ENCODE measurements at places on chromosomes 3 and 15.

GRCh38 chr3:182179631-182180030 lies 467.9 kb downstream of the SOX2 start:
- no peak for DNase-seq

DNA sequence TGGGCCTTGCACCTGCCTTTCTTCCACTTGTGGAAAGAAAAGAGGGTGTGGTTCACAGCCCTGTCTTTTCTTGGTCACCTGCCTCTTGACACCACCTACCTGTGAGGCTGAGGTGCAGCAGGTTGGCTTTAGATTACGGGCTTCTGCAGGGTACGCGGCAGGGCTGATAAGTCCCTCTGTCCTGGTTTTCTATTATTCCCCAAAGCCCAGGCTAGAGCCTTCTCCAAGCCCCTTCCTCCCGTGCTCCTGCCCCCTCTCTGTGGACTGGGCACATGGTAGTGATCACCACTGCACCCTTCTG lies 44.8 kb upstream of the HACD2 start:
- DNase-seq: no peak

GRCh38 chr3:4776980-4777581 lies 202.2 kb upstream of the BHLHE40 start:
- DNase-seq: no peak

- no peak for DNase-seq
These were observed 94.1 kb upstream of the GOLGA8J start for GRCh38 chr15:29988701-29989100.

GRCh38 chr3:153551536-153552285 lies 389.7 kb downstream of the RAP2B start:
- DNase-seq: no peak

- no peak for DNase-seq
These were observed 95.4 kb upstream of the KLHL25 start for GRCh38 chr15:85889956-85890619.

DNA sequence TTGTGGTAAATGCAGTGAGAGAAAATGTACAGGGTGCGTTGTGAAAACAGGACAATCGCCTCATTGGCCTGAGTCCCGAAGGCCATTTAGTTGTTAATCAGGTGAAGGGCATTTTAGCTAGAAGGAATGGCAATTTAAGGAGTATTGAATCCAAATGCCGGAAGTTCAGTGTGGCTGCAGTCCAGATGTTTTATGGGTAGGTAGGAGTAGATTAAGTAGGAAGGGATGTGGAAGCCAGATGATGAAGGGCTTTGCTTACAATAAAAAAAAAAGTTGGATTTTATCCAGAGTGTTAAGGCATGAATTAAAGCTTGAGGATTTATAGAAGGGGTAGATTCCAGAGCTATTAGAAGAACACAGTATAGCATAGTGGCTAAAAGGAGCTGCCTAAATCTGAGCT lies 572.7 kb downstream of the NLGN1 start:
- no peak for DNase-seq

DNA sequence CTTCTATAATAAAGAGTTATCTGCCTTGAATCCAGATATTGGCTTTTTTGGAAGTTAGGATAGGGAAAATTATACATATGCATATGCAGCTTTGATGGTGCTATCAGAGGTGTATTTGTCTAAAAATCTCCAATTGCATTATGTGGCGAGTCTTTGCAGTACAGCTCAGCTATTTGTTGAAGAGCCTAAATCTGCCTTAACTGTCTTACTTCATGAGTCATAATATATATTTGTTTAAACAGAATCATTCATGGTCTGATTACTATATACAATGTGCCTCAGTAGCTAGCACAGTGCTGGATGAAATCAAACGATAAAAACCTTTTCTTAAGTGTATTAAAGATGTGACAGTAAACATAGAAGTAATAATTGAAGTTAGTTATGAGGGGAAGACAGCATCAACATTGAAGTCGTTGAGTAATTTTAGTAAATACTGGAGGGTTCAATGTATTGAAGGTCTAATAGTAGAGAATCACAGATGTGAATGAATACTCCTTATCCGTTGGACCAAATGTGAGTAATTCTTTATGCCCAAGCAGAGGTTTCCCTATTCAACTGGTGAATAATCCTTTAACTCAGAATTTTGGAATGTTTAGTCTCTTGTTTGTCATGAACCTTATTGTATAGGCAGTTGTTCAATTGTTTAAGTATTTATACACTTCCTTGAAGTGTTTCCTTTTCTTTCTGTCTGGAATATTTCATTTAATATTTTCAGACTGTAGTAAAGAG lies 74.8 kb upstream of the NAALADL2 start:
- DNase-seq: no peak

GRCh38 chr3:180974286-180974685 lies 15.2 kb downstream of the DNAJC19 start:
- DNase-seq: no peak

DNA sequence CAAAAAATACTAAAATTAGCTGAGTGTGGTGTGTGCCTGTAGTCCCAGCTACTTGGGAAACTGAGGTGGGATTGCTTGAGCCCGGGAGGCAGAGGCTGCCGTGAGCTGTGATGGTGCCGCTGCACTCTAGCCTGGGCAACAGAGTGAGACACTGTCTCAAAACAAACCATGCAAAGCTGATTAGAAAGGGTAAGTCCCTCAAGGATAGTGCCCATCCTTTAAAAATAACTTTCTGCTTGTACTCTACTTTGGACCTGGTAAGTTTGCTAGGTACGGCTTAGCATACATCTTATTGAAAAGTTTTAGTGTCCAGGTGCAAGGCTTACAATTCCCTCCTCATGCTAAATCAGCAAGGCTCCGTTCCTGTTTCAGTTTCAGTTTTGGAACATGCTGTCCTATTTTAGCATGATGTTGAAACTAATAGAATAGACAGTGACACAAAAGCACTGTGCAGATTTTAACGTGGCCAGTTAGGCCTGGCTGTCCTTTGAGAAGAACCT lies 21.4 kb downstream of the FEM1B start:
- DNase-seq: peak; percentile 79
